Islet precursor cell (in vitro differentiated cells): ENCODE measurements at places on chromosomes 12 and 14.

GRCh38 chr12:124804011-124804621 lies 59.5 kb downstream of the SCARB1 start:
- no peak for DNase-seq

GRCh38 chr12:91717804-91718203 lies 427.8 kb downstream of the BTG1 start:
- no peak for DNase-seq

DNA sequence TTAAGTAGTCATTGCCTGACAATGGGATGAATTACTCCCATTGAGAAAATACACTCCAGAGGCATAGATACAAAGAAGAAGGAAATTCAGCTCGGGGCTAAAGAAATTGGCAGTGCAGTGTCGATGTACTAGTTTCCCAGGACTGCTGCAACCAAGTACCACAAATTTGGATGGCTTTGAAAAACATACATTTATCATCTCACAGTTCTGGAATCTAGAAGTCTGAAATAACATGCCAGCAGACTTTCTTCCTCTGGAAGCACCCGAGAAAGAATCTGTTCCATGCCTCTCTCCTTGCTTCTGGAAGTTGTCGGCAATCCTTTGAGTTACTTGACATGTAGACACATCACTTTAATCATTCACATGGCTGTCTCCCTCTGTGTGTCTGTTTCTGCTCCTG lies 101.9 kb downstream of the TMTC3 start:
- peak; percentile 60 for DNase-seq

- no peak for DNase-seq
Measured at GRCh38 chr14:49294621-49295148, 291.5 kb downstream of the RPS29 start.

- DNase-seq, result peak; percentile 84
Measured at GRCh38 chr12:30989754-30990153, 63.2 kb downstream of the TSPAN11 start.

DNA sequence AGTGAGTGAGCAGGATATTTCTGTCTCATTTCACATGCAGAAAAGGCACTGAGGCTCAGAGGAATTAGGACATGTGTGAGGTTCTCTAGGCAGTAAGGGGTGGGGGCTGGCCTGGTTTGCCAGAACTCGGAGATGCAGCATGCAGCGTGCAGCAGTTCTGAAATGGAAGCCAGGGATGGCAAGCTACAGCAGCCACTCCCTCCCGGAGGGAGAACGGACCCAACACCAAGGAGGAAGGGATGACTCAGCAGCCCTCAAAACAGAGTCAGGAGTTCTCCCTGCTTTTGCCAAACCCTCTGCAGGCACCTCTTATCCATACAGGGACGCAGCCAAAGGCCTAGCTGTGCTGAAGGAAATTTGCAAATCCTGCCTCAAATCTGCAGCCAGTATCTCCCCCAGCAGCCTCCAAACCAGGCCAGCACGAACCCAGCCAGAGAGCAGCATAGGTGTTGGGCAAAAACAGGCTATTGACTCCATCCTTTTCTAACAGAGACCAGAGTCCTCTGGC lies 10.3 kb upstream of the SERPINA3 start:
- DNase-seq, result peak; percentile 83

GRCh38 chr12:29229158-29229505 lies 80.1 kb downstream of the FAR2 start:
- no peak for DNase-seq

- DNase-seq, result no peak
Measured at GRCh38 chr12:106392759-106393158, 35.2 kb downstream of the POLR3B start.
